ENCODE measurements at places on chromosomes 4 and X.

- no peak for DNase-seq
Observed at GRCh38 chrX:11888421-11888820, 130.4 kb downstream of the MSL3 start.

DNA sequence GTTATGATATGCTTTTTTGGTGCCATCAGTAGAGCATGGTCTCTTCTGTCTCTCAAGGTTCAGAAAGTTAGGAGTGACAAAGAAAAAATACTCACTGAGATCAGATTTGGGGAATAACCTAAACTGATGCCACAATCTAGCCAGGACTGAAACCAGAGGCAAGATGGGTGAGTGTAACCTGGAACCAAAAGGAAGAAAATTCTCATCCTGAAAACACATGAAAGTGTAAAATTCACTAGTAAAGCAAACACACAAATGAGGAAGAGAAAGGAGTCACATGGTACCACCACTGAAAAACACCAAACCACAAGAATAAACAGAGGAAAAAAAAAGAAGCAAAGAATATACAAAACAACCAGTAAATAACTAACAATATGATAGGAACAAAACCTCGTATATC is 96.4 kb downstream of the ANXA10 start:
- no peak for DNase-seq

DNA sequence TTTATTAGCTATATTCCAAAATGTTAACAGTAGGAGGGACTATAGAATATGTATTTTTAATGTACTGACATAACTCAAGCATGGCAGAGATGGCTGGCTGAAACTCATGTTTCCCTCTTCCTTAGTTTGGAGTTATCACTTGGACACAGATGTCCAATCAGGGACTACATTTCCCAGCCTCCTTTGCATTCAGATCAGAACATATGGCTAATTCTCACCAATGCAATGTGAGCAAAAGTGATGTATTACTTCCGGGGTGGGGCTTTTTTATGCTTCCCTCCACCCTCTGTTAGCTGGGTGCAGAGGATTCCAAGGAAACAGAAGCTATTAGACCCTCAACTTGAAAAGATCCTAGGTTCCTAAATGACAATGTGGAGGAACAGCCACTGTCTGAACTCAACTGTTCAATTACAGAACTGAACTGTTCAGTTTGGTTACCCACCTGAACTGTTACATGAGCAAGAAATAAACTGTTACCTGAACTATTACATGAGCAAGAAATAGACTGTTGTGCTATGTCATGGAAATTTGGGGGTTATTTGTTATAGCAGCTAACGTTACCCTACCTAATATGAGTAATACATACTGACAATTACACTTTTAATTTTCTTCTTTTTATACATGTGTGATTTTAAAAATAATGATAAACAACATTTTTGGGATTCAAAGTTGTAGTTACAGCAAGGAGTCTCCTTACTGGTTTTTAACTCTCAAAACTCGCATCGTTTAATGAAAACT is 29.6 kb upstream of the ERVMER34-1 start:
- DNase-seq: no peak

DNA sequence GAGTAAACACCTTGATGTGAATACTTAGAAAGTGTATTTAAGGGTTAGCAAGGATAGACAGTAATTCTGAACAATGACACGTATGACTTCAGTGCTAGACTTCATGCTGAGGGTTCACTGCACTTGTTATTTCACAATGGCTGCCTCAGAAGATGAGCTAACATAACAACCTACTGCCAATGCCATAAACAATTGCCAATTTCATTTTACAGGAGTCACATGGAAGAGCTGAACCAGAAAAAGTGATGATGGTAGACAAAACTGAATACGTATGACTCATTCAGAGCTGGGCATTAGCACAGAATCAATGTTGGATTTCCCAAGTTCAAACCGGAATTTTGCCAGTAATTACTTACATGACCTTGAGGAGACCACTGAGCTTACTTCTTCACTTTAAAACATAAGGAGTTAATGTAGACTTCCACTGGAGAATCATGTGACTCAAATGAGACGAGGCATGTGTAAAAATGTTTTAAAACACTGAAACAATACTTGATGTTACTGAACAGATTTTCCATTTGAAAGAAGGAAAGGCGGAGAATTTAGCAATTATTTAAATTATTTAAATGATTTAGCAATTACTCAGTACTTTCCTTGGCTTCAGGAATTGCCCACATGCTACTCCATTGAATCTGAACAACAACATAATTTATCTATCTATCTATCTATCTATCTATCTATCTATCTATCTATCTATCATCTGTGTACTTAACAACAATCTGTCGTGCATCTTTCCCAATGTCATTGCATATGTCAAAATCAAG is 868.5 kb upstream of the SLIT2 start:
- DNase-seq: no peak

DNA sequence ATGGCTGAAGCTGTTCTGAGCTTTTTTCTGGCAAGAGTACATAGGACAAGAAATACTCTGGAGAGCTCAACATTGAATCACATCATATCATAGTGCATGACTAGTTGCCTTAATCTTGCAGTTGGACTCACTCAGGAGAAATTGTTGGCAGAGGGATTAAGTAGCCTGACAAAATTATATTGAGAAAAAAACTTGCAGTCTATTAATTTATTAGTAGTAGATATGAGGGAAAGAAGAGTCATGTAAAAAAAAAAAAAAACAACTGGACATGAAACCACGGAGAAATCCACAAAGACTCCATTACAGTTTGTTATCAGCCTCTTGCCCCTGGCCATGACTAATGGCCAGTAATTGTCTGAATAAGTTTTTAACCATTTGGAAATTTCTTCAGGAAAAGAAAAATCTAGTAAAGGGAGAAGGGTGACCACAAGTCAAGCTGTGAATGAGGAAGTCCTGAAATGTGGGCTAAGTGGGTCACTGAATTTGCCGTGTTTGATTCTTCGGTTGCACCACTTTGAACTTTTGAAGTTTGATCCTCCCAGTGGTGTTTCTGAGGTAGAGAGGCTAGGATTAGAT is 45.6 kb downstream of the FHL1 start:
- no peak for DNase-seq

Measured in stimulated activated CD4-positive, alpha-beta T cell treated with anti-CD3 and anti-CD28 coated beads, Interleukin-4, amount 100 ng/mL, for 4 hours (primary cell).